Activated T-helper 1 cell treated with anti-CD3 and anti-CD28 coated beads, Interleukin-2, amount 50 U/mL, for 16 hours (primary cell): ENCODE measurements at places on chromosomes 6 and 20.
A peak's percentile ranks its signal among the peaks of the same experiment; 100 is the strongest.

DNA sequence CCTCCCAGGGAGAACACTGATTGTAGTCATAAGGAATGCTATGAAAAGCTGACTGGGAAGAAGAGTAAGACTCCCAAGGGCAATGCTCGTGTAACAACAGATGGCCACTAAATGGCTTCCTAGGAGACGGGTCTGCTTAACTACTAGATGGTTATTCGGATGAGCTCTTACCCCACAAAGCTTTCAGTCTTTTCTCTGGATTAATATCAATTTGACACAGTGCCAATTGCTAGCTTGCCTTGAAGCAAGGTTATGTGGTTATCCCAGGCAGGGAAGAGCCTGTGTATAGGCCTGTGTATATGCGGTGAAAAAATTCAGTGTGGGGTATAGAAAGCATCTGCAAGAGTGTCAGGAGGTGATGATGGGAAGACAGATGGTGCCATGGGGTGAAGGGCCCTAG, 86.4 kb upstream of the NOX3 start:
- DNase-seq: no peak

DNA sequence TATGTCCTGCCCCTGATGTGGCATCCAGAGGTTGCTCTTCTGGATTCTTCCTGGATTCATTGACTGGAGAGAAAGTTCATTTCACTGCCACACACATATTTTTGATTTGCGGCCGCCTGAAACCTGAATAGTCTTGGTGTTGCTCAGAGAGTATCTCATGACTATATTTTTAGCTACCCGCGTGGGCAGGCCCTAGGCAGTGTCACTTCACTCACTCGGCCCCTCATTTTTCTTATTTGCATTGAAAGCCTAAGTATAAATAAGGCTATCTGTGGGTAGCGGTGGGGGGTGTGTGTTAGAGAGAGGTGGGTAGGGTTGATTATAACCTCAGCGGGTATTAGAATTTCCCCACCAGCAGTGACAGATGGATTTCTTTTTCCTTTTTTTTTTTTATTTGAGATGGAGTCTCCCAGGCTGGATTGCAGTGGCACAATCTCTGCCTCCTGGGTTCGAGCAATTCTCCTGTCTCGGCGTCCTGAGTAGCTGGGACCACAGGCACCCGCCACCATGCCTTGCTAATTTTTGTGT, 113.5 kb downstream of the JARID2 start:
- no peak for DNase-seq

GRCh38 chr6:87789198-87789899, 87.3 kb upstream of the AKIRIN2 start:
- no peak for DNase-seq

GRCh38 chr20:51410586-51411325, 131.8 kb downstream of the NFATC2 start:
- no peak for DNase-seq

DNA sequence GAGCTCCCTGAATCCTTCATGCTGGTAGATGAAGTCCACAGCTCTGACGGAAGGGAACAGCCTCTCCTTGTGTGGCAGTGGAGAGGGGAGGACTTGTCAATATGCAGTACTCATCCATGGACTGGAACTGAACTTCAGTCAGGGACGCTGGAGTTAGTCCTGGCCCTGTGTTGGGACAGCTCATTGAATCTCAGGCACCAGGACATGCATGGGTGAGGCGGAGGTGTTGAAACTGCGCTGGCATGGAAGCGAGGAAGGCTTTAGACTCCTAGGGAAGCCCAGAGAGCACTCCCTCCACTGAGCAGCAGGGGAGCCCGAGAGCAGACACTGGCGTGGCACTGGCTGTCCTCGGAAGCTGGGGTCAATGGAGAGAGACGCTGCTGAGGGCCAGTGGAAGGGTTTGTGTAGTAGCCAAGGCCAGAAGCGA, 161.3 kb upstream of the GGTLC1 start:
- no peak for DNase-seq

GRCh38 chr20:11993886-11994461, 76.3 kb downstream of the BTBD3 start:
- no peak for DNase-seq

DNA sequence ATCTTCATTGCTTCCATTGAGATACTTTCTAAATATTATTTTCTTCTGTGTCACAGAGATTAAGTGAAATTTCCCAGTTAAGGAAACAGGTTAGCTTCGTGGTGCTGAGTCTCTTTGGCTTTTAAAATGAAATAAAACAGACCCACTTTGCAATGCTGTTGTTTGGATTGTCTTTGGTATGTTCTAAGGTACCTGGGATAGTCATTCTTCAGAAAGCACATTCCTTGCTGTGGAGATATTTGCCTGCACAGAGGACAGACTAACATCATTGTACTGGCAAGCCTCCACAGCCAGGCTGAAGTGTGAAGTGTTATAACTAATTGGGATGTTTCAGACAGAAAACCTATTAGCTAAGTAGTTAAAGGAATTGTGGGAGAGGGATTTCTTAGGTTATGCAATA, 148.8 kb upstream of the EPHA7 start:
- no peak for DNase-seq

GRCh38 chr6:155100087-155100486, 105.0 kb downstream of the TIAM2 start:
- no peak for DNase-seq

DNA sequence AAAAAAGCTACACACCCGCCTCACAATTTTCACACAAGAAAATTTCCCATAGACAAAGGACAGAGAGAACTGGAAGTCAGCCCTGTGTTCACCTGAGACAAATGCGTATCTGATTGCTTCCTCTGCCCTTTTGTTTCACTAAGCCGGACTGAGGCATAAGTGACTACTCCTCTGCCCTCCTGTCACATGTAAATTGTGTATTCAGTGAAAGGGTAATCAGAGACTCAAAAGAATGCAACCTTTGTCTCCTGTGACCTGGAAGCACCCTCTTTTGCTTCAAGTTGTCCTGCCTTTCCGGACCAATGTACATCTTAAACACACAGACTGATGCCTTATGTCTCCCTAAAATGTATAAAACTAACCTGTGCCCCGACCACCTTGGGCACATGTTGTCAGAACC, 483.8 kb upstream of the EYS start:
- DNase-seq: no peak

GRCh38 chr6:54988576-54988975, 142.0 kb downstream of the FAM83B start:
- DNase-seq: no peak

- DNase-seq: no peak
Measured at GRCh38 chr6:112117554-112117953, 30.2 kb downstream of the FAM229B start.

DNA sequence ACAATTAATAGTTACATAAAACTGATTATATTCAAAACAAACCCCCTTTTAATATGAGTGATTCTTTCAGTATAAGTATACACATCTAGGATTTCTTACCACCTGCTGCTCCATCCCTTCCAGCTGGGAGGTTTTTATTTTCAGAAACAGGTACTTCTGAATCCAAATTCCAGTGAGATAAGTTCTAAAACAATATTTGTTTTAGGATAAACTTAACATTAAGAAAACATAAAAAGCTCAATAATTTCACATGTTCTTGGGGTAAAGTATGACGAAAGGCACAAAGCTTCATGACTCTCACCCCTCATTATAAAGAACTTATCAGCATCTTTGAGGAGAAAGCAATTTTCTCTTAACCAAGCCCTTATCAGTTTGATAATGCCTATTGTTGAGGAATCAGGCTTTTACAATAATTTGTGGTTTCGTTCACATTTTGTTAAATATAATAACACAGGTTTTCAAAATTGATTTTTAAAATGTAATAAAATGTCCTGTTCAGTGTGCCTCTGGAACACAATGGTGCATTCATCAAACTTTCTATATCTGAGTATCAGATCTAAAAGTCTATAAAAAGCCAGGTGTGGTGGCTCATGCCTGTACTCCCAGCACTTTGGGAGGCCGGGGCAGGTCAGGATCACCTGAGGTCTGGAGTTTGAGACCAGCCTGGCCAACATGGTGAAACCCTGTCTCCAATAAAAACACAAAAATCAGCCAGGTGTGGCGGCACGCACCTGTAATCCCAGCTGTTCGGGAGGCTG, 4.3 kb downstream of the FAM217A start:
- no peak for DNase-seq

- DNase-seq: no peak
Measured at GRCh38 chr6:106730264-106730663, 100.9 kb downstream of the QRSL1 start.

DNA sequence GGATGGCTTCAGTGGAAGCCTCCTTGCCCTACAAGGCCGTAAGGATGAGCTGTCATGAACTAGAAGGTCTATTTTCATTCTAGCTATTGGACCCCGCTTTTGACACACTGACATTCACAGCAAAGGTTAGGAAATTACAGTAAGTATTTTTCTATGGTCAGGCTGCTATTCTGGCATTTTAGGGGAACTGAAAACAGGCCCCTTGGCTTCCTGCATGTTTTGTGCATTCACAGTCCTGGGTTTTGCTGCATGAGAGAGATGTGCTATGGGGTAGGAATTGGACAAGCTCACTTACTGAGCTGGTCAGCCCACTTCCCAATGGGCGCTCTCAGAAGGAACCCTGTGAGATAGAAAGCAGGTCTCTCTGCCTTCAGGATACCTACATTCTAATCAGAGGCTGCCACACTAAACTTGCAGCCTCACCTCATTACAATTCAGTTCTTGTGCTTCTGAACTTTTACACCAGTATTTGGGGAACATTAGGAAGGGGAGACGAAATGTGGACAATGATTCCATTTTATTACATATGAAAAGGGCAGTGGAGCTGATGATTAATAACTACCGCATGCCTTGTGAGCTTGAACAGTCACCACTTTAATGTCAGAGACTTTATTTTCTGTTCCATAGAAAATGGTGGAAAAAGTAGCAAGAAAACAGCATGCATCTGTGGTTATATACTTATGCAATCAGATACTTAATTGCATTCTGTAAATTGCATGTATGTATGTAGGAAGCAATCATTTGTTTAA, 86.6 kb upstream of the TAB2 start:
- DNase-seq: no peak

DNA sequence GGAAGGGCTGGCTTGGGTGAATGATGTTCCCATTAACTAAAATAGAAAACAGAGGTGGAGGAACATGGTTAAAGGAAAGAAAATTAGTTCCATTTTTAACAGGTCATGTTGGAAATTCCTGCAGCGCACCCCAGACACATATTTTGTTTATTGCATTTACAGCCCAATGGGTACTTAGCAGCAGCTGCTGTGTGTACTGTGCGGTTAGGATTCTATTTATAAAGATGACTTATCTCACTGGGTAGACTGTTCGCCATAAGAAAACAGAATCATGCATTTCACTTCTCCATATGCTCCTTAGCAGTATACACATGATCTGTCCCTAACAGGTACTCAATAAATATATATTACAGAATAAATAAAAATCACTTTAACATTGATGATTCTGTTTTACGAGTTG, 135.8 kb downstream of the SLC35F1 start:
- no peak for DNase-seq

DNA sequence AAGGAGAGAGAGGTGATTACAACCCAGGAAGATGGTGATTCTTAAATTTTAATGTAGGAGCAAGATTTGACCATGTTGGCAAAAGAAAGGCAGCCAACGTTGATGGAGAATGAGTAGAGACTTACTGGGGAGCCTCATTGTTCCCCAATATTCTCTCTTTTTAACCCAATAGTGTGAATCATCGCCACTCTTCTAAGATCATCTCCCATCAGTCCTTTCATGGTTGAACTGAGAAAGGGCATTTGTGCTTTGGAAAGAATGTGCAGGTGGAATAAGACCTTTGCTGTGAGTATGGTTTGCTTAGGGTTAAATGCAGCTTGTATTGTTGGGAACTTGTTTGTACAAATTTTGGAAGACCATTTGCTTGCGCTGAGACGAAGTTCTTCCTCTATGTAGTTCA, 231.0 kb downstream of the TBXT start:
- no peak for DNase-seq

DNA sequence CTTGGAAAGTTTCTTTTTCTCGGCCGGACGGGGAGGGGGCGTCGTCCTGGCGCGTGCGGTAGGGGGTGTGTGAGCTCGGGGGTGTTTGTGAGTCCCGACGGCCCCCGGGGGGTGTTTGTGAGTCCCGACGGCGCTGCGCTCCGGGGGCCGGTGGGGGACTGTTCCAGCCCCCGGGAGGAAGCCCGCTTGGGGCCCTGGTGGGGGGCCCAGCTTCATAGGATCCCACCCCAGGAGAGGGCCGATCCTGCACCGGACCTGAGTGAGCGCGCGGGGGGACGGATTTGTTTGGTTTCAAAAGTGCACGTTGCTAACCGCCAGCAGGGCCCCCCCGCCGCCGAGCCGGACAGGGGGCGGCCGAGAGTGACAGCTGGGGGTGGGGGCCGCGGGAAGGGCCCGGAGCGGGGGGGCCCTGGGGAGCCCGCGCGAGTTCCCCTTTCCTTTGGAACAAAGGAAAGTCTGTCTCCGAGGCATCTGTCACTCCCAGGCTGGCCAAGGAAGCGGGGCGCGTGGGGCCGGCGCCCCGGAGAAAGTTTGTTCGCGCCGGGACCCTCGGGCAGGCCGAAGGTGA, 485 bp downstream of the TGIF2 start:
- peak; percentile 27 for DNase-seq

- DNase-seq: no peak
Measured at GRCh38 chr6:52937908-52938307, 28.4 kb upstream of the GSTA3 start.

DNA sequence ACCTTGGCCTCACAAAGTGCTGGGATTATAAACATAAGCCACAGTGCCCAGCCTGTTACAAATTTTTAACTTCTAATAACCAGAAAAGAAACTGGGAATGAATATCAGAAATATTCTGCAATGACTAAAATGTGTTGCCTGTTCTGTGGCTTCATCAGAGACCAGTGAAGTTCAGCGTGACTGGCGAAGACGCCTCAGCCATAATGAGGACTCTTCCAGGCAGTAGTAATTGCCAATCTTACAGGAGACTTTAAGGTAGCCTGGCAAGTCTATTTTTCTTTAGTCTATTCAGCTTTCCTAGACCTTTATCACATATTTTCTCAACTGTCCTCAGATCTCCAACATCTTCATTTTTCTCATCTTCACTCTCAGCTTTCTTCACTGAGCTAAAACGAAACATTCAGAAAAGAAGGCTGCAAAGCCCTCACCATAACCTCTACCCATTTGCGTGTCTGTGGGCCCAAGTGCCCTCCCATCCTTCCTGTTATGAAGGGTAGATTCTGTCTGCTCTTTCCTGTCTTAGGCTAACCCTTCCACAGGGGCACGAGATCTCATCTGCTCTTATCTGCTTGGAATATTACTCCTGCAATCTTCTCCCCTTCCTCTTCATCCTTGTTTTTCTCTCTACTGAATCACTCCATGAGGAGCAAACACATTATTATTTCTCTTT, 42.0 kb upstream of the OLIG3 start:
- no peak for DNase-seq

DNA sequence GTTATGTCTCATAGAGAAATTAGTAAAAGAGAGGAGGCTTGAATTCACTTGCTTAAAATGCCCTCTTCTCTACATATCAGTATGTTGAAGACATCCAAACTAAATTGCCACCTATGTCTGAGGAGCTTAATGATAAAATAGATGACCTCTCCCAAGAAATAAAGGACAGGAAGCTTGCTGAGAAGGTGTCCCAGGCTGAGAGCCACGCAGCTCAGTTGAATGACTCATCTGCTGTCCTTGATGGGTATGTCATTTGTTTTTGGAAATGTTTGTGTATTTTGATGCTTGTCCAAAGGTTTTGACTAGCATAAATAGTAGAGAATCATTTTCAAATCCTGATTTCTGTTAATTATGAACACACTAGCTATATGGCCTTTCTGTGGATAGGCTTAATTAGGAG, 307.7 kb downstream of the ARHGAP18 start:
- DNase-seq: no peak
